ENCODE measurements at places on chromosomes 7 and 10.
A peak's percentile ranks its signal among the peaks of the same experiment; 100 is the strongest.

GRCh38 chr10:129760416-129760815, 203.7 kb downstream of the EBF3 start:
- DNase-seq, result no peak

GRCh38 chr10:61404751-61405150, 48.4 kb downstream of the TMEM26 start:
- no peak for DNase-seq

GRCh38 chr10:125607689-125608290, 75.2 kb downstream of the TEX36 start:
- no peak for DNase-seq

DNA sequence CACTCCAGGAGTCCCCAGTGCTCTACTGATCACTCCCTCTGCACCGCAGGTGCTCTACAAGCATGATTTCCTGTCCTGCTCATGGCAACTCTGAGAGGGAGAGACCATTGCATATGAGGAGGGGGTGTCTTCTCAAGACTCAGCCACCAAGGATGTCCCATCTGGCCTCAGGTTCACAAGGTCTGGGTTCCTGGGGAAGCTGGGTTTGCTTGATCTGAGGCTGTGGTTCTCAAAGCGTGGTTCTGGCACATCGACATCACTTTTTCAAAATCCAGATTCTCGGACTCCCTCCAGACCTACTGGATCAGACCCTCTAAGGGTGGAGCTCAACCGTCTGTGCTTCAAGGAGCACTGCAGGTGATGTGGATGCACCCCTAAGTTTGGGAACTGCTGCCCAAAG, 247.5 kb downstream of the PLXNA4 start:
- no peak for DNase-seq

- DNase-seq, result no peak
Observed at GRCh38 chr10:126353666-126354065, 34.6 kb downstream of the ADAM12 start.

- DNase-seq, result no peak
Observed at GRCh38 chr10:3775696-3776551, 9.1 kb downstream of the KLF6 start.

DNA sequence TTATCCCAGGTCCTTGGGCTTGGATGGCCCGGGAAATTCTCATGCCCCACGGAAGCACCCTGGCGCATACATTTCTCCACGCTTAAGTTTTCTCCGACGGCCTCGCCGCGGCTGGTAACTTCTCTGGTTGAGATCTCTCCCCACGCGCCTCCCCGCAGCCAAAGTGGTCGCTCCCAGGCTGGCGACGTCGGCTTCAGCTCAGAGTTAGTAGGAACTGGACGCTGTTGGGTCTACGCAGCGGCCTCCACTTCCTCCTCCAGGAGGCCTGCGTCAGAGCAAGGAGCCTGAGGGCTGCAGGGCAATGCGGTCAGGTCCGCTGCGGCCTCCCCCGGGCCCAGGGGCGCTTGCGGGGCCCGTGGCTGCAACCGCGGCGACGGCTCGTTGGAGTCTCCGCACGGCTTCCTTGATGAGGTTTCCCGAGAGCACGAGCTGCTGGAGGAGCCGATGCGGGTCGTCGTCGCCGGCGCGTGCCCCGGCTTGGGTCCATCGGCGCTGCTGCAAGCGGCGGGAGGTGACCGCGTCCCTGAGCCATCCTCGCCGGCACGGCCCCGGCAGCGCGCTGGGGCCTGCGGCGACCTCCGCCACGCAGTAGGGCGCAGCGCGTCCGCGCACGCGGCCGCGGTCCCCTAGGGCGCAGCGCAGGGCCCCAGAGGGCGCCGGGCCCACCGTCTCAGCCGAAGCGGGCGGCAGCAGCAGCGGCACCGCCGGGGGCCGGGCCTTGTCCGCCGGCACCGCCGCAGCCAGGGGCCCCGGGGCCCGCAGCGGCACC, 744 bp downstream of the FRAT2 start:
- peak; percentile 43 for DNase-seq

DNA sequence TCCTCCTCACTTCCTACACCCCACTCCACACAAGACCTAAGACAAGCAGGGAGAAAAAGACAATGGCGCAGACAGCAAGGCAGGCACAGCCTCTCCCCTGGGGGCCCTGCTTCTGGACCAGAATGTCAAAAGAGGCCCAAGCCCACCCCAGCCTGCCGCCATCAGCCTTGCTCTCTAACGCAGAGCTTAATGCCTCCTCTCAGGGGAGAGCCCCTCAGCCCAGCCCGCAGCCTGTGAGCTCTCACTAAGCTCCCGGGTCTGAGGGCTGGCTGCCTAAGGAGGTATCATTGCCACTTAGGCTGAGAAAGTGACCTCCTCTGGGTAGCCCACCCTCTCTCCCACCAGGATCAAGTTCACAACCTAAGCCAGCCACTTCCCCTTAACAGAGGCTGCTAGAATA, 16.7 kb downstream of the SLIT1 start:
- DNase-seq, result no peak

DNA sequence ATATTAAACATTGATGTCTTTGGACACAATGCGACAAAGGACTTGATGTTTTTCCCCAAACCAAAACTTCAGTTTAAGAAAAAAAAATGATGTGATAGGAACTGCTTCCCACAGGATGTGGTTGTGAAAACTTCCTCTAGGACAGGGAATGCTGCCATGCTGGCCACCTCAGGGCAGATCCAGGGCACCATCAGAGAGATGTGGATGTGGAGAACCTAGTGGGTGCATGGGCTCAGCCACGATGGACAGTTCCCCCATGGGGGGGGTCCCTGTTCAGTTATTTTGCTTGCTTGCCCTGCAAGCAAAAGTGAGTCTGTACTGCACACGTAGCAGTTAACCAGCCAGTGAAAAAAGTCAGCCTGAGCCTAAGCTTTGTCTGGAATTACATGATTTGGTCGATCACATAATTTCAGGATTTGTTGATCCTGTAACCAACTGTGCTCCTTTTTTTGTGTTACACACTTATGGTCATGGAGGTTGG, 36.3 kb downstream of the LAMB4 start:
- DNase-seq, result no peak

DNA sequence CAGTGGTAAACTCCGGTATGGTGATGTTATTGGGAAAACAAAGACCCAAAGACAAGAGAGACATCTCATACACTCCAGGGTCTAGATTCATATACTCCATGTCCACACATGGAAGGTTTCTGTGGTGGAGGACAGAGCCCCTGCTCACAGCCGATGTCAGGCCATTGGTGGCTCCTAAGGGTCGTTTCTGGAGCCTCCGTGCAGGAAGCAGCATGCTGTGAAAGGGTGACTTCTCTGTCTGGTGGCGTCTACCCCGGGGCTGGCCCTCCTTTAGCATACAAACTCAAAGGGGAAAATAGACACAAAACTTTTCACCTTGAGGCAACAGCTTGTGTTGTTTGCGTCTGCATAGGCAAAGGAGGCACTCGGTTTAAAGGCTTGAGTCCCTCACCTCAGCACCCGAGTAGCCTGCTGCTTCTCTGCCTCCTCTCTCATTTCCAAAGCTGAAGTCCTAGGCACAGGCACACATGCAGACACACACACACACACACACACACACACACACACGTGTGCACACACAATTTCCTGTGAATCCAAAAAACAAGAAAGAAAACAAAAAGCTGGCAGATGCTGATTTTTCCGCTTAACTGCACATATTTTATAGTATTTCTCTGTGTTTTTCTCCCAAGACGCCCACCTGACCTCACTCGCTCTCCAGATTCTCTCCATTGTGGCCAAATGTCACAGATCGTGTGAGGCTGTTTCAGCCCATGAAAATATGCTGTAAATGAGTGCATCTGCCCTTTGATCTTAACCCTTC, 601.4 kb upstream of the MGMT start:
- no peak for DNase-seq

GRCh38 chr10:119680050-119680449, 28.9 kb downstream of the BAG3 start:
- no peak for DNase-seq

GRCh38 chr10:45495438-45496152, 121.6 kb downstream of the ALOX5 start:
- no peak for DNase-seq

GRCh38 chr7:30470163-30470770, 8.3 kb downstream of the NOD1 start:
- peak; percentile 39 for DNase-seq

- DNase-seq, result no peak
Observed at GRCh38 chr10:89702121-89702480, 711 bp downstream of the KIF20B start.

GRCh38 chr10:71049994-71050393, 161.6 kb upstream of the PCBD1 start:
- no peak for DNase-seq

- DNase-seq, result no peak
Observed at GRCh38 chr10:79588800-79589199, 21.9 kb upstream of the SFTPA1 start.

GRCh38 chr10:72794260-72794659, 99.3 kb upstream of the OIT3 start:
- no peak for DNase-seq

DNA sequence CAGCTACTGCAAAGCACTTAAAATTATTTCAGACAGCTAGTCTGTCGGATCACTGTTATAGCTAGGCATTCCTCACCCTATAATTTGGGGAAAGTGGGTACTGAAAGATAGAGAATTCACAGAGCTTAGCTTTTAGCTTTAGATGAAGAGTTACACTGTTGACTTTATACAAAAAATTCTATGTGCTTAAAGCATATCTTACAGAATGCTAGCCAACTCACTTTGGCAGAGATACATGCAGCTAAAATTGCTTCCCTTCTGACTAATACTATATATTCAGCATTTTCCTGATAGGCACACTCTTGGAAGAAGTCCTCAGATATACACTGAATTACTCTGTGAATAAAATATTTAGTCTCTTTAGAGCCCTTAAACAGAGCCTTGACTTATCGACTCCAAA, 353.5 kb upstream of the STEAP1 start:
- DNase-seq, result no peak

GRCh38 chr10:118218562-118218961, 123.6 kb downstream of the FAM204A start:
- DNase-seq, result no peak

DNA sequence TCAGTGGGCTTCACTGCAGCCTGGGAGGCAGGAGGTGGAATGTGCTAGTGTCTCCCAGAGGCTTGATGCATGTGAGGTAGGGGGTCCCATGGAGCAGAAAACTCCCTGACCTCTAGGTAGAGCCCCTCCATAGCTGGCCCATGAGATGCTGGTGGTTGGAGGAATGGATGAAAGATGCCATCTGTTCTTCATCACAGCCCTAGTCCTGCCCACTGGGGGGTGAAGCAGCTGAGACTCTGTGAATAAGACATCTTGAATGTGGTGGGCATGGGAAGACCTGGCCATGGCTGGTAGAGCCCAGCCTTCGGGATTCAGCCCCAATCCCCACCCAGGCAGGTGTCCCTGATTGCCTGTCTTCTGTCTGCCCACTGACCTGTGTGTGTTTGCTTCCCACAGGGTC, 92.5 kb downstream of the COL13A1 start:
- no peak for DNase-seq

DNA sequence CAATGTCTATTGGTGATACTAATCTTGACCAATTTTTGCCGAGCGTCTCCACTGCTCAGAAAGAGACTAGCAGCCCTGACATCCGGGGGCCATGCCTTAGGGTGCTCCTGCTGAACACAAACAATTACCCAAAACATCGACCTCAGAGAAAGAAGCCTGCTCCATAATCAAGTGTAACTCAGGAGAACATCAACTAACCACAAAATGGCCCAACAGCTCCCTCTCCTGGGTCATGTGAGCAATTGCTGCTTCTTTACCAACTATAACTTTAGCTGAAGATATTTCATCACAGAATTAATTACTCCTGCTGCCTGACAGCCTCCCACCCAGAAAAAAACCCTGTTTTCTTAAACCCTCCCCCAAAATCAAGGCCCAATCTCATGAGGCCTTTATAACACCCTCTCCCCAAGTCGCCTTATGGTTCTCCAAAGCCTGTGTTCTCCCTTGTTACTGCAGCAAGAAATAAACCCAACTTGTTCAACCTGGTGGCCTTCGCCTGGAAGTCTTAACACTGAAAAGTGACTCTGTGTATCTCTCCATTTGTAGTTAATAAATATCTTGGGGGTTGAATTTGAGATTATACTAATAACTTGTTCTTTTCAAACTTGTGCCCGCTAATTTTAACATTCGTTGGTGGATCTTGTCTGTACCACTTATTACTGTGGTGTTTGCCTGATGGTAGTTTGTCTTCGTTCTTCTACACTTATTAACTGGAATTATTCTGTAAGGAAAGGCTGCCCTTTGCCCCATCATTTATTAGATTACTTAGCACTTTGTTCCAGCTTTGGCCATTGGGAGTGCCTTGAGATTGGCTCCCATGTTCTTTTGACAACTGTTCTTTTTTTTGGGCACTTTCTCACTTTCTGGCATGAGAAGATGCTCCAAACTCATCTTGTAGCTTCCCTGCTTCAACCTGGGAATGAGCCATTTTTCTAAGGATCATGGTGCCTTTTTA, 21.2 kb upstream of the RAMP3 start:
- DNase-seq, result peak; percentile 55

- no peak for DNase-seq
Observed at GRCh38 chr10:43585046-43585445, 10.6 kb upstream of the ZNF239 start.

DNA sequence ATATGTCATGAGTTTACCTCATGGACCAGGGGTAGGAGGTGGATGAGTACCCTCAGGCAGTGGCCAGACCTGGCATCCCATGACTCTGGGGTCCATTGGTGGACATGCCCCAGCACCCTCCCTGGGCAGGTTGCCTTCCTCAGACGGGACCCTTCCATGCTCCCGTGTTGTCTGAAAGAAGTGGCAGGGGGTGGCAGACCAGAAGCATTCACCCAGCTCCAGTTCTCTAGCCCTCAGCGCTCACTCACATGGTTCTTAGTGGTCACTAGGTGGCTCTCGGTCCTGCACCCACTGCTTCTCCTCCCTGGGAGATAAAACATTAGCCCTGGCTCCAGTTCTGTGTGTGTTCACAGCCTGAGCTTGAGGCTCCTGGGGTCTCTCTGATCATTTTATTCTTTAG, 6.0 kb downstream of the RBP3 start:
- no peak for DNase-seq

DNA sequence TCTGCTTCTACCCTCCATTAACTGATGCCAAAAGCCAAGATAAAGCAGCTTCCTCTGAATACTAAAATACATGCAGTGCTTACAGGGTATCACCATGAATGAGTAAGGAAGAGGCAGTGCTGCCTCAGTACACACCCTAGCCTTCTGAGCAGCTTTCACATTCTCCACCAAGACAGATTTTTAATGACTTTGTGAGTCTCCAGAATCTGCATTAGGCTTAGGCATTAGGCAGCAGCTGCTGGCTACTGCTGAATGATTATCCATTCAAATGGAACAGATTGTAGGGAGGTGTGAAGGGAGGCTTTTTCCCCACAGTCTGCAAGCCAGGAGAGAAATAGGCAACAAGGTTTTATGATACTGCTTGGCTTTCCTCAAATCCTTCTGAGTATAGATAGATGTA, 1226.7 kb upstream of the LRRN3 start:
- DNase-seq, result no peak

GRCh38 chr7:98826387-98826786, 43.4 kb downstream of the TMEM130 start:
- DNase-seq, result no peak

- DNase-seq, result no peak
Observed at GRCh38 chr10:75115137-75115536, 3.7 kb downstream of the SAMD8 start.
